ENCODE measurements at places on chromosomes 4 and X. TPM values are rescaled to one million over a fixed set of nuclear protein-coding genes. Genes with fewer than 3 reads are reported as not detected.

DNA sequence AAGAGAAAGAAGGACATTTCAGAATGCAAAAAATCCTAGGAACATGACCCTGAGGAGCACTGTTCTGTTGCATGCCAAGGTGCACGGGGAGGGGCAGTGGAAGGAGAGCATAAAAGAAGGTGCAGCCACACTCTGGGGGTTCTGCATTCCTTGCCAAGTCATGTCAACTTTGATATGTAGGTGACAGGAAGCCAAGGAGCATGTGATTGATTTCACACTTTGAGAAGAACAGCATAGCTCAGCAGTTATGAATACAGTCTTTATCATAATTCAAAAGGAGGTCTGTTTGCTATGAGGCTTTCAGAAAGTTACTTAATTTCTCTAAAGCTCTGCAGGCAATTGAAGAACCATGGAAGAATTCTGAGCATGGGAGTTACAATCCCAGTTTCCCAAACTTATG, 50.6 kb downstream of the SCFD2 start:
- no peak for DNase-seq

- no peak for DNase-seq
These were observed 93.8 kb downstream of the SOWAHB start for GRCh38 chr4:76804096-76804495.

PCDH10 gene
- total RNA-seq = 0.49 TPM

PPARGC1A gene
- total RNA-seq = 3.2 TPM

AWAT1 gene
- total RNA-seq = not detected
